ENCODE measurements at places on chromosomes 11 and 22. TPM values are rescaled to one million over a fixed set of nuclear protein-coding genes. Genes with fewer than 3 reads are reported as not detected.
A peak's percentile ranks its signal among the peaks of the same experiment; 100 is the strongest.

GRCh38 chr11:108654994-108655631 lies 9.8 kb upstream of the DDX10 start:
- no peaks in the 10 kb centered on the region for H3K4me1 ChIP-seq
- H3K4me3 ChIP-seq: no peak overlapping the region
- no peak overlapping the region for H3K27ac ChIP-seq

DNA sequence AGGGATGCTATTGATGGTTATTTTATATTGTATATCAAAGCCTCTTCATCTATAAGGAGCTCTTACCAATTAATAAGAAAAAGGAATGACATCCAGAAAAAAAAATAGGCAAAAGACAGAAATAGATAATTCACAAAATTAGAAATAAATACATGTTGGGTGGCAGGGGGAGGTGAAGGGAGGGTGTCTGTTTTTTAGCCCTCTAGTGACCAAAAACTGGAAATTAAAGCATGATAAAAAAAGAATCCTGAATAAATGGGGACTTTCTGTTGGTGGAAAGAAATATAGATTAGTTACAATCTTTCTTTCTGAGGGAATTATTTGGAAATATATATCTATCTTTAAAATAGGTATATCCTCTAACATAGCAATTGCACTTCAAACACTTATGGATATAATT lies 42.0 kb upstream of the TTC36 start:
- H3K27me3 ChIP-seq: no peaks in the 10 kb centered on the region
- H3K4me3 ChIP-seq: no peak overlapping the region
- peaks cover 62% of the 10 kb centered on the region for H3K36me3 ChIP-seq
- H3K27ac ChIP-seq: no peak overlapping the region
- H3K4me1 ChIP-seq: no peaks in the 10 kb centered on the region

- H3K27ac ChIP-seq: no peak overlapping the region
- peaks cover 7% of the 10 kb centered on the region for H3K27me3 ChIP-seq
- H3K4me1 ChIP-seq: no peaks in the 10 kb centered on the region
- H3K36me3 ChIP-seq: no peaks in the 10 kb centered on the region
- no peak overlapping the region for H3K4me3 ChIP-seq
- no peak for DNase-seq
Measured at GRCh38 chr22:27788500-27789288, 12.9 kb downstream of the MN1 start.

DNA sequence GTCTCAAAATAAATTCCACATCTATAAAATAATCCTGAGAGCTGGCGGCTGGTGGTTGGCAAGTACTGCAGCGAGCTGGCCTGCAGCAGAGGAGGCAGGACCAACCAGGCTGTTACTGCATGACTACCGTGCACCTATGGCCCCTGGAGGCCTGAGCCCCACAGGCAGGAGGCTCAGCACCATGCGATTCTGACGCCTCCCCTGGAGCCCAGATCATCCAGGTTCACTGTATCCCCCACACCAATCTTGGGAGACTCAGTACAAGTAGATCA lies 159.5 kb upstream of the NCAM1 start:
- no peaks in the 10 kb centered on the region for H3K27me3 ChIP-seq
- no peak for DNase-seq
- H3K4me3 ChIP-seq: no peak overlapping the region
- no peak overlapping the region for H3K27ac ChIP-seq
- peaks cover 3% of the 10 kb centered on the region for H3K4me1 ChIP-seq

DNA sequence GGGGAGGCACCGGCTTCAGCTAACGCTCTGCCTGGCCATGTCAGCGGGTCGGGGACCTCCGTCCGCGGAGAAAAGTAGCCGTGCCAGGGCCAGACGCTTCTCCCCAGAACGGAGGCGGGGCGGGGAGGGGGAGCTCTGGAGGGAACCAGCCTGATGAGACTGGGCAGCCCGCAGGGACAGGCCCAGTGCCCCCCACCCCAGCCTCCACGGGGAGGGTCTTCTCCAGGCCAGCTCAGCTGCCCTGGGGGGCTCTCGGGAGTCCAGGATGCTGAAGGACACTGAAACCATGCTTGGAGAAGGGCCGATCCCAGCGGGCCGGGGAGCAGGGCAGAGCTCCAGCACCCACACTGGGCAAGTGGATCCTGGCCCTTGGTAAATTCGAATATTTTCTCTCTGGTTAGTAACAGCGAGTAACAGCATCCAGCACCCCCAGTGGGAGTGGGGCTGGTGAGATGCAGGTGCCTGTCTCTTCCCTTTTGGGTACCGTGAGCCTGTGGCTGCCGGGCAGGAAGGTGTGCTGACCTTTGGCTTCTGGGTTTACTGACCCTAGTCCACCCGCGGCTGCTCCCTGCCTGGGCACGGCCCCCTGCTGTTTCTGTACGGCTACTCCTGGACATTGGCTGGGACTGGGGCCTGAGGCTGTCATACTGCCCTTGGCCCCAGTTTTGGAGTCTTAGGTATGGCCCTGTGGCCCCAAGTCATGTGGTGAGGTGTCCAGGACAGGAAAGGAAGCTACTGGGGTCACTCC lies 35.8 kb downstream of the GRAMD4 start:
- DNase-seq: no peak

DNA sequence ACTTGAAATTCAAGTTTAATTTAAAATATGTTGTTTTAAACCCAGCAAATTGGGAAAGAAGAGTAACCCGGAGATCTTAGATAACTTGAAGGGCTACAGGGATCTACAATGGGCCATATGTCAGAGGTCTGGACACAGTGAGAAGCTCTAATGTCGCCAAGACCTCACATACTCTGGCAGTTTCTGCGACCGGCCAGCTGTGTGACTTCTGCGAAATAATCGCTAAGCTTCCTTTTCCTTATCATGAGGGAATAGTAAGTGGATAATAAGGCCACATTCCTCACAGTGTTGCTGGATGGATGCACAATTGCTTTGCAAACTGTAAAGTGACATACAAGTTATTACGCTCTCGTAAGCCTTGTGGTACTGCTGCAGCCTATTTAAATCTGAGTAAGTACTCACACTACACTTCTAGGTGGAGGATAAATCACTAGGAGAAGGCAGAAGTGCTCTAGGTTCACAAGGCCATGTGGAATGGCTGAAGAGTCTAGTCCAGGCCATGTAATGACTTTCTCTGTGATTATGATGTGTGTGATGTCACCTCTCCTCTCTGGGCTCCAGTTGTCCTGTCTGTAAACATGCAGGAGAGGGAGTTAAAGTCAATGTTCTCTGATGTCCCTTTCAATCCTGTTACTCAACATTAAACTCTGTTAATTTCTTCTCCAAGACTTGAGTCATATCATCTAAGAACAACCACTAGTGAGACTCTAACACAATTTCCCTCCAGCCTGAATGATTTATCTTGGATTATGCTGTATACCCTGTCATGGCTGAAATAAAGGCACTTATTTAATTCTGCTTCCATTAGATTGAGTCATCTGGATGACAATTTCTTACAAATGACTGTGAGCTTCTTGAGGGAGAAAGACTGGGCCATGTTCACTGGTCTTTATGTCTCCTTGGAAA lies 192.6 kb upstream of the NARS2 start:
- no peaks in the 10 kb centered on the region for H3K27me3 ChIP-seq
- no peak overlapping the region for H3K4me3 ChIP-seq
- H3K27ac ChIP-seq: no peak overlapping the region
- no peak for DNase-seq

- peaks cover 53% of the 10 kb centered on the region for H3K4me1 ChIP-seq
- H3K27ac ChIP-seq: peak overlapping the region; percentile 48
- peaks cover 55% of the 10 kb centered on the region for H3K36me3 ChIP-seq
- no peaks in the 10 kb centered on the region for H3K27me3 ChIP-seq
- H3K4me3 ChIP-seq: no peak overlapping the region
- DNase-seq: no peak
Measured at GRCh38 chr22:20525048-20525447, 17.6 kb downstream of the MED15 start.

- no peak overlapping the region for H3K4me3 ChIP-seq
- DNase-seq: no peak
- peaks cover 16% of the 10 kb centered on the region for H3K27me3 ChIP-seq
- no peaks in the 10 kb centered on the region for H3K36me3 ChIP-seq
Measured at GRCh38 chr11:10979529-10979928, 121.7 kb upstream of the ZBED5 start.

The PRPF19 gene
- 128 TPM for total RNA-seq

The CDKN1C gene
- total RNA-seq: 0.40 TPM

The DDT gene
- total RNA-seq: 129 TPM

DNA sequence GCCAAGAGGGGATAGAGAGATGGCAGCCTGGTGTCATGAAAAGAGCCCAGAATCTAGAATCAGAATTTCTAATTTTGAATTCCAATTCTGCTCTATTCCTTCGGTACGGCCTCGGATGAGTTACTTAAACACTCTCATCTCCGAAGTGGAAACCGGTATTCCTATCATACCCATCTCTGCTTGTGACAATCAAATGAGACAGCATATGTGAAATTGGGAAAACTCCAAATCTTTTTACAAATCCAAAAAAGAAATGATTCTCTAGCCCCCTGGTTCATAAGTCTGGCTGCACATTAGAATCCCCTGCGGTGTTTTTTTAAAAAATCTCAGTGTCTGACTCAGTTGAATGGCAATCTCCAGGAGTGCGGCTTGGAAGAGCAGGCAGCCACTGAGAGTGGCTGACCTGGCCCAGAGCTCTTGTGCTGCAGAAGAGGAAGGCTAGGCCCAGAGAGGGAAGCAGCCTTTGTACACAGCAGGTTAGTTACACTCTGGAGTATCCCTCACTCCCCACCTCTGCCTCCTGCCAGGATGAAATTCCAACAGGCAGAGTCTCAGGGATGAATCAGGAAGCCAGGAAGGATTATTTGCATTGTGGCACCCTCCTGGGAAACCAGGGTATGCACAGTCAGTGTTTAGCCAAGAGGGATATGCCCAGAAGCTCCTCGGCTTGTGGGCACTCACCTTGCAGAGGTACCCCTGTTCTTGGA lies 93.6 kb upstream of the ISX start:
- no peak for DNase-seq
- no peaks in the 10 kb centered on the region for H3K27me3 ChIP-seq
- no peaks in the 10 kb centered on the region for H3K36me3 ChIP-seq
- H3K27ac ChIP-seq: no peak overlapping the region
- H3K4me1 ChIP-seq: no peaks in the 10 kb centered on the region

- no peaks in the 10 kb centered on the region for H3K36me3 ChIP-seq
- no peak overlapping the region for H3K27ac ChIP-seq
Measured at GRCh38 chr22:49323751-49324415, 503.8 kb downstream of the BRD1 start.

The MMP1 gene
- total RNA-seq: not detected

DNA sequence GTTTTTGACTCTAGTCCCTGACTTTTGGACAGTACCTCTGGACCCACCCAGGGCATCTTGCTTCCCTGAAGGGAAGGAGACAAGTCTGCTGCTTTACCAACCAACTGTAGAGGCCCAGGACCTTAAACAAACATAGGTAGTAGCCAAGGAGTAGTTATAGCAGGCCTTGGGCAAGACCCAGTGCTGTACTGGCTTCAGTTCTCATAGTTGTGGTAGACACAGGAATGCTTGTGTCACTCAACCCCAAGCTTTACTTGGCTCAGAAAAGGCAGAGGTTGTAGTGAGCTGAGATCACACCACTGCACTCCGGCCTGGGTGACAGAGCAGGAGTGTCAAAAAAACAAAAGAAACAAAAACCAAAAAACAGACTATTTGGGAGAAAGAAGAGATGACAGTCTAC lies 21.3 kb upstream of the OR52M1 start:
- DNase-seq: no peak
- H3K4me1 ChIP-seq: peaks cover 4% of the 10 kb centered on the region
- no peaks in the 10 kb centered on the region for H3K36me3 ChIP-seq
- H3K27me3 ChIP-seq: peaks cover 16% of the 10 kb centered on the region
- H3K27ac ChIP-seq: no peak overlapping the region
- no peak overlapping the region for H3K4me3 ChIP-seq

DNA sequence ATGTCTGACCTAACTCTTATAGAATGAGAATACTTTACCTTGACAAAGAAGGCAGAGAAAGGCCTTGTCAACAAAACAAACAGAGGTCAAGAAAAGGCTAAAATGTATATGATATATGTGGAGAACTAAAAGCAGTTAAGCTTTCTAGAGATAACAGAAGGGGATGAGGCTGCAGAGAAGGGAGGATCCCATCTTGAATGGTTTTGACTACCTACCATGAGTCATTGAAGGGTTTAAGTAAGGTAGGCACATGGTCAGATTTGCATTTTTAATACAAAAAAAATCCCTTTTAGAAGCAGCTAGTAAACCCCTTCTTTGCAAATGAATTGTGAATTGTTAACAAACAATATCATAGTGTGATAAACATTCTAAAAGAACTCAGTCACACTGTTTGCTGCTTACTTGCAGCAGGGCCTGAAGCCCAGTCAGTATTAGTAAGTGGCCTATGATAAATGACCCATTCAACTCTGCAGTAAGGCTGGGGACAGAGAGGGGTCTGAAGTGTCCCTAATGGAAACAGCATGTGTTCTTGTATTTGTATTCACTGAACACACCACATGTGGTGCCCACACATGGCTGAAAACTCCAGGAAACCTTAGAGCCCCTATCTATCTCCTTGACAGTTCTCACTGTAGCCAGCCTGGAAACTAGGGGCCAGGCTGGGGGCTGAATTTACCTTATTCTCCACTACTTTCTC lies 328.8 kb upstream of the PITPNB start:
- H3K27me3 ChIP-seq: no peaks in the 10 kb centered on the region
- no peaks in the 10 kb centered on the region for H3K36me3 ChIP-seq
- no peaks in the 10 kb centered on the region for H3K4me1 ChIP-seq
- H3K4me3 ChIP-seq: no peak overlapping the region
- no peak for DNase-seq
- no peak overlapping the region for H3K27ac ChIP-seq

The SCGB2A2 gene
- total RNA-seq: not detected

- H3K4me3 ChIP-seq: no peak overlapping the region
- peaks cover 2% of the 10 kb centered on the region for H3K27me3 ChIP-seq
- no peaks in the 10 kb centered on the region for H3K4me1 ChIP-seq
- H3K27ac ChIP-seq: no peak overlapping the region
- H3K36me3 ChIP-seq: no peaks in the 10 kb centered on the region
- no peak for DNase-seq
Measured at GRCh38 chr22:26086359-26086758, 82.9 kb upstream of the SEZ6L start.

The ZNF202 gene
- total RNA-seq: 11.2 TPM

GRCh38 chr22:46572911-46573780 lies 35.7 kb upstream of the CELSR1 start:
- H3K27ac ChIP-seq: no peak overlapping the region
- peaks cover 23% of the 10 kb centered on the region for H3K4me1 ChIP-seq
- H3K36me3 ChIP-seq: peaks cover 3% of the 10 kb centered on the region
- H3K27me3 ChIP-seq: no peaks in the 10 kb centered on the region
- no peak overlapping the region for H3K4me3 ChIP-seq

The OR5A1 gene
- total RNA-seq: not detected

GRCh38 chr11:2574043-2574552 lies 125.7 kb downstream of the KCNQ1OT1 start:
- no peaks in the 10 kb centered on the region for H3K4me1 ChIP-seq
- no peaks in the 10 kb centered on the region for H3K36me3 ChIP-seq
- DNase-seq: no peak
- H3K4me3 ChIP-seq: no peak overlapping the region
- no peaks in the 10 kb centered on the region for H3K27me3 ChIP-seq

GRCh38 chr11:27390318-27391295 lies 27.6 kb upstream of the CCDC34 start:
- H3K27ac ChIP-seq: no peak overlapping the region
- no peak overlapping the region for H3K4me3 ChIP-seq
- DNase-seq: no peak
- no peaks in the 10 kb centered on the region for H3K36me3 ChIP-seq
- H3K4me1 ChIP-seq: peaks cover 4% of the 10 kb centered on the region

GRCh38 chr22:48841881-48842582 lies 985.6 kb downstream of the BRD1 start:
- peaks cover 3% of the 10 kb centered on the region for H3K36me3 ChIP-seq
- H3K4me3 ChIP-seq: no peak overlapping the region
- H3K27me3 ChIP-seq: no peaks in the 10 kb centered on the region
- no peak overlapping the region for H3K27ac ChIP-seq

- H3K4me3 ChIP-seq: no peak overlapping the region
- DNase-seq: no peak
- H3K27me3 ChIP-seq: peaks cover 2% of the 10 kb centered on the region
- H3K4me1 ChIP-seq: no peaks in the 10 kb centered on the region
Measured at GRCh38 chr22:39183991-39184585, 31.6 kb upstream of the CBX7 start.
